Endothelial cell (in vitro differentiated cells): ENCODE measurements at places on chromosomes 2 and 18.

DNA sequence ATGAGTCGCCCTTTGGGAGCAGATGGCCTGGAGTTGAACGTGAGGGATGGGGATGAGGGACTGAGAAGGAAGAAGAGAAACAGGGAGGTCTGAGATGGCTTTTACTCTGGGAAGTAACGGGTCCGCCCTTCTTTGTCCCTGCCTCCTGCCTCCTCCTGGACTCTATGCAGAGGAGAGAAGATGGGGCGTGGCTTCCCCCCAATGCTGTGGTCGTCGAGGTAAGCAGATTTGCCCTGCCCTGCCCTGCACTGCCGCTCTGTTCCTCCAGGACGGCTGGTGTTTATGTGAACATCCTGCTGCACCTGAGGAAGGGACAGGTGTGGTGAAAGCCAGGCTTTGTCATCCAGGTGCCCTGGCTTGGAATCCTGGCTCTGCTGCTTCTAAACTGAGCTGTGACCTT, 13.5 kb upstream of the NTSR2 start:
- no peak for DNase-seq

- no peak for DNase-seq
Observed at GRCh38 chr2:171531836-171532450, 9.7 kb downstream of the CYBRD1 start.

DNA sequence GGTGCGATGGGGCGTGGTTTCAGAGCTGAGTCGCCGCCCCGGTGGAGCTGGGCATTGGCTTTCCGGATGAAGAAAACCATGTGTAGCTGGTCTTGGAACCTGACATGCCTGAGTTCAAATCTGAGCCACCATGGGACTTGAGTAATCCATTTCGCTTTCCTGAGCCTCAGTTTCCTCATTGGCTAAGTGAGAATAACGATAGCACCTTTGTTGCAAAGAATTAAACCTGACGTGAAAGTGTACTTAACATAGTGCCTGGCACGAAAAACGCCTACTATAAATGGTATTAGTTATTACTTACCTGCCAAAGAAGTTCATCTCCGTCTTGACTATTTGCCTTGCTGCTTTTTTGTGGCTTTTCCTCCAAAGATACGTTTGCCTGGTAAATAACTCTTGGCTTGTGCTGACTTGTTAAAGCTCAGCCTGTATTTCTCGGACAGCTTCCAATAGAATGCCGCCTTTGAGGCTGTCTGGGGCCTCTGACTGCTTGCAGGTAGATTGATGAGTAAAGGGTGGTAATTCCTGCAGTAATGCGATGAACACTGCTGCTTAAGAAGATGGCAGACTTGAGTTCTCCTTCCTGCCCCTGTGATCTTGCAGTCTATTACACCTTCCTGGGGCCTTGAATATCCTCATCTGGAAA, 1.3 kb downstream of the CDCA7 start:
- no peak for DNase-seq

GRCh38 chr2:38301340-38301968, 75.6 kb downstream of the ATL2 start:
- no peak for DNase-seq

GRCh38 chr18:22564036-22564435, 146.3 kb upstream of the CTAGE1 start:
- DNase-seq, result no peak
